Dorsolateral prefrontal cortex (tissue), 122 donors: ENCODE measurements at places on chromosomes 16 and 17.

DNA sequence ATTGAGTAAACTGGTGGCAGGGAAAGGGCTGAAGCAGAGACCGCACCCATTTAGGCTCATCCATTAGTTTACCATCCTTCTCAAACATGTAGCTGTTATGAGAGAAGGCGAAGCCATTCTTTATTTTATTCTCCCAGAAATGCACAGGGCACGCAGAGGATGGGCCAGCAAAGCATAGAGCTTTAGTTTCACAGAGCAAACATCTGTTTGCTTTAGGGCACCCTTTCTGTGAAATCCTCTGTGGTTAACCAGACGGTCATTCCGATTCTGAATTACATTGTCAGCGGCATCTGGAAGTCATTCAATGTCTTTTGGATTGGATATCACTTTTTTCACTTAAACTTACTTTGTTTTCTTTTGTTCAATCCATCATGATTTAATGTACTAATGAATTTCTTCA lies 96.0 kb downstream of the TOX3 start:
- no peak for DNase-seq

- no peak for DNase-seq
These were observed 18.4 kb downstream of the CYB5D2 start for GRCh38 chr17:4161192-4161966.

DNA sequence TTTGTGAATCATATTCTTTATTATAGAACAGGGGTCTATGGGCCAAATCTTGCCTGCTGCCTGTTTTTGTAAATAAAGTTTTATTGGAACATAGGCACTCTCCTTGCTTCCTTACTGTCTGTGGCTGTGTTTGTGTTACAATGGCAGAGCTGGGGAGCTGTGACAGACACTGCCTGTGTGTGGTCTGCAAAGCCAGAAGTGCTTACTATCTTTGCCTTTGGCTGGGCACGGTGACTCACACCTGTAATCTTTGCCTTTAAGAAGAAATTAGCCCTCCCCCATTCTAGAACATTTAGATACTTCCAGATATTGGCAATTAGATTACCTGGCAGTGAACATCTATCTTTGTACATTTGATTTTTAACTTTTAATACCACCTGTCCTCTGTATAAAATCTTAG lies 308.3 kb downstream of the FOXL1 start:
- DNase-seq, result no peak

GRCh38 chr17:69540356-69540755 lies 125.9 kb downstream of the MAP2K6 start:
- no peak for DNase-seq

DNA sequence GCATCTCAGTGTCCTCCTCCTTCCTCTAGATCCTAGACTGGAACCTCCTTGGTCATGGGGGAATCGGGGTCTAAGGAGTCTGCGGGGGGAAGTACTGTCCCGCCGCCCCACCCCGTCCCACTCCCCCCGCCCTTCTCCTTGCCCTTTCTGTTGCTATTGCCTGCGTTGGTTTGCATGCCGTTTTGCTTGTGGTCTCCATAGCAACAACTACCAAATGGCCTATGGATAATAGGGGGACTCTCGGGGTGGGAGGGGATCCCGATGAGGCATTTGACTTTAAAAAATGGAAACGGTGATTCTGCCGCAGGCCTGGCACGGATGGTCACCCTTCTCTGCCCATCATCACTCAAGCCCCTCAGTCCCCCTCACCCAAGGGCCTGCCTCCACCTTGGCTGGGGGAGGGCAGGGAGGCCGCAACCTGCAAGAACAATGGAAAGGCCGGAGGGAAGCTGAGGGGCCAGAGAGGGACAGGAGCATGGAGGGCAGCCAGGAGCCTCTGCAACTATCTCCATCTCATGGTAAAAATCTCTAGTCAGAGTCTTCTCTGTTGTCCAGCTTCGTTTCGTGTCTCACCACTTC lies 231.4 kb upstream of the TNRC6C start:
- no peak for DNase-seq

DNA sequence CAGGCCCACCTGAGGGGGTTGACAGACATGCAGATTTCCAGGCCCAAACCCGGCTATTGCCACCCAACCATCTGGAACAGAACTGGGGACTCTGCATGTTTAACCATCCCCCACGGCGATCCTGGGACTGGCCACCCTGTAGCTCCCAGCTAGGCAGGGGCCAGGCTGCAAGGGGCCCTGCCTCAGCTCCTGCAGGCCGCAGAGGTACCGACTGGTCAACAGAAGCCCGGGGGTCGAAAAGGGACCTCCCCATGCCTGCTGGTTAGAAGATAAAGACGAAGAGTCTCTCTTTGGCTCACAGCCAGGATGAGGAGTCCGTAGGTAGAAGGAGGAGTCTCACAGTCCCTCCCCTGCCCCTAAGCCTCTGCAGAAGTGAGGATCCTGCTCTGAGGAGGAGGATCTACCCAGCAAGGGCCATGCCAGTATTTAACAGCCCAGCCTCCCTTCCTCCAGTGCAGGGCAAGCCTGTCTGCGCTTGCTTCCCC lies 223.4 kb upstream of the TNRC6C start:
- DNase-seq, result no peak

GRCh38 chr16:1159973-1160772 lies 7.3 kb downstream of the CACNA1H start:
- DNase-seq, result peak; percentile 81

- DNase-seq, result no peak
These were observed 45.7 kb downstream of the OMG start for GRCh38 chr17:31251105-31251969.

- peak; percentile 33 for DNase-seq
These were observed 67.3 kb downstream of the OR1D5 start for GRCh38 chr17:2995886-2996809.

- peak; percentile 63 for DNase-seq
These were observed 1.7 kb downstream of the RPRML start for GRCh38 chr17:46977348-46977747.

DNA sequence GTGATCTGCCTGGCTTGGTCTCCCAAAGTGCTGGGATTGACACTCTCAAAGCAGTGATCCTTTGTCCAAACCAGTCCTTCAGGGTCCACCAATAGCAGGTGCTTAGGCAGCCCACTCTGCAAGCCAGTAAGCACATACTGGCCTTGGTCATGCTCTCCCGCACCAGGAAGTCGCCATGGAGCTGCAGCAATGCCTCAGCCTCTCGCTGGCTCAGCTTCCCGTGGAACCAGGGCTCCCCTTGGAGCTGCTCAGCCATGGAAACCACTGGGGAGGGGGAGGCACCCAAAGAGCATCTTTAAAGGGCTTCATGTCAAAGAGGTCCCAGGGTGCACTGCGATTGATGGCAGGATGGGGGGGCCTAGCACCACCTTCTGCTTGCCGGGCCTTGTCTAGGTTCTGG lies 9.6 kb upstream of the UBTF start:
- DNase-seq, result no peak

DNA sequence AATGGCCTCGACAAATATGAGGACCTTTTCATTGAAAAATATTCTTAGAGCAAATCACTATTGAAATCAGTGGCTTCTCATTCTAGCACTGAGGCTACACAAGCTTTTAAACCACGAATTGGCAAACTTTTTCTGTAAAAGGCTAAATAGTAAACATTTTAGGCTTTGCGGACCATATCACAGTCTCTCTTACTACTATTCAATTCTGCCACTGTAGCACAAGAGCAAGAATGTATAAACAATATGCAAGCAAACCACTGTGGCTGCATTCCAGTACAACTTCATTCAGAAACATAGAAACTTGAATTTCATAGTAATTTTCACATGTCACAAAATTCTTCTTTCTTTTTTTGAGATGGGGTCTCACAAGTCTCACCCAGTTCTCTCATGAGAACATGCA lies 49.1 kb downstream of the PHLPP2 start:
- DNase-seq, result no peak

DNA sequence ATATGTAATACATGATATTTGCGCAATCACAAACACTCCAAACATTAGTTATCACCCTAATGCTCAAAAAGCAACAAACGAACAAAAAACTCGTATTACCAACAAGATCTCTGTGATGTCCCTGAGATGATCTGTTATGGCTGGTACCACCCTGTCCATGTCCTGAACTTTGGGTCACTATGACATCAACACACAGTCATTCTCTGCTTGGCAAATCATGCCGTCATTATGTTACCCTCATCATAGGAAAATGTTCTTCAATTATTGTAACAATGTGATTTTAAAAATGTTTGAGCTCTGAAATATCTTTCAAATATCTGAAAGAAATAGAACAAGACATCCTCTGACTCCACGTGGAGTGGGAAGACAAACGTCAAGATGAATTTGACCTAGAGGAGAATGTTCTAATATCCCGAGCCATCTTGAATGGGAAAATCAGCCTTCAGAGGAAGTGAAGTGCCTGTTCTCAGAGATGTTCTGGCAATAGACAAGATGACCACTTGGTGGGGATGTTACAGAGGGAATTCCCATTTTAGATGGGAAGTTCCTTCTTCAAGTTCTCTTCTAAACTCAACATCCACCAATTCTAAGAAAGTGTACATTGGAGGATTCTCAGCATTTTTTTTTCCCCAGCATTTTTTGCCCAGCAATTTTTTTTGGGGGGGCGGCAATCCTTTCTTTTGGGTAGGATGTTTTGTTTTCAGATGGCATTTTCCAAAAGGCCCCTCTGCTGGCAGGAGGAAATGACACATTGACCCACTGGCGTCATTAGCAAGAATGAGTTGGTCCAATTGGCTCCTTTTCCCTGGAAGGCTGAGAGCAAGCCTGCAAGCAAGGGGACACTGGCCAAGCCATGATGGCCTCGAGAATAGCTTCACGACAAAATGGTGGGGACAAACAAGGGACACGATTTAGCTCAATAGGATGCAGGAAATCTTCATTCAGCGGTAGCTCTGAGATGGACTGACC lies 3.7 kb upstream of the HSD17B2 start:
- no peak for DNase-seq

GRCh38 chr16:16190546-16190945 lies 32.7 kb downstream of the ABCC6 start:
- DNase-seq, result no peak

GRCh38 chr17:56786989-56787482 lies 46.7 kb downstream of the C17orf67 start:
- DNase-seq, result no peak
